Effector CD8-positive, alpha-beta T cell (primary cell): ENCODE measurements at places on chromosomes 12 and 14.

DNA sequence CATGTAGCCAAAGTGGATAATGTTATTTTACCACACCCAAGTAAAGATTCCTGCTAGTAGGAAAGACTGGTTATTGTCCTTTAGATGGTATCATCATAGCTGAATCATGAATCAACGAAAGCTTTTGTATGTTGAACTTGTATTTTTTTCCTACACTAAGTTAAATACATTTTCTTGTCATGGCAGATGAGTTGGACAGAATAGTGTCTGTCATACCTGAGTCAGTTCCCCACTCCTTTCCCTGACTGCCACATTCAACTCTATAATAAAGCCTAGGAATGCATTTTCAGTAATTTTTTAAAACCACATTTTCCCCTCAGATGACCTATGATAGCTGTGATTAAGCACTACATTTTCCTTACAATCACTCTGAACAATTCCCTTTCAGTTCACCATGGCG is 9.3 kb upstream of the PTHLH start:
- no peak for DNase-seq

- DNase-seq = no peak
These were observed 22.9 kb downstream of the DYRK4 start for GRCh38 chr12:4584896-4585295.

GRCh38 chr12:14367040-14367661 is 1.7 kb downstream of the ATF7IP start:
- no peak for DNase-seq

DNA sequence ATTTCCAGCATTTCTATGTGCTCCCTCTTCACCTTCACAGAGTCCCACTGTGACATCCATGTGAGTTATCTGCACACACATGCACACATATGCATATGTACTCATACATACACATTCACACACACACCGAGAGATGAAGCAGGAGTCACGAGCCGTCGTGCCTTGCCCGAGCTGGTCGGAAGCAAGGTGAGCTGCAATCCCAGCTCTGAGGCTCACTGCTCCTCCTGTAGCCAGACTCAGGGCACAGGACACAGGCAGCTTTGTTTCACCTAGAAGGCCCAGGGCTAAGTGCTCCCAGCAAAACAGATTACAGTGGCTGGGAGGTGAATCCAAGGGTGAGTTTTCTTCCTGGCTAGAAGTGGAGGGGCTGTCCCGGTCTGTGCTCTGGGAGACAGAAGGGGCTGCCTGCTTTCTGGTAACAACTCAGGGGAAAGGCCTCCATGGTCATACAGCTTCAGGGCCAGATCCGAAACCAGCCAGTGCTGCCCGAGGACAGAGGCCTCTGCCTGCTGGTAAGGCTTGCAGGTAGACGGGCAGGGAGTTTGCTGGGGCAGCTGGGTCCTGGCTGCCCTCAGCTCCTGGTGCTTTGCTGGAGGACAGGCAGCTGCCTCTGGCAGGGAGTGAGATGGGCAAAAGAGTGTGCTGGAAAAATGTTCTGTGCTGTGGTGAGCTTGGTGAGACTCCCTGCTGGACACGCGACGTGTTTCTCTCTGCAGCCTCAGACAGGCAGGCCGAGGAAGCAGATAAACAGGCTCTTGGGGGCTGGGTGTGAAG is 123.7 kb downstream of the CRACR2A start:
- DNase-seq = no peak

GRCh38 chr14:63212209-63212608 is 8.0 kb downstream of the RHOJ start:
- DNase-seq = no peak

DNA sequence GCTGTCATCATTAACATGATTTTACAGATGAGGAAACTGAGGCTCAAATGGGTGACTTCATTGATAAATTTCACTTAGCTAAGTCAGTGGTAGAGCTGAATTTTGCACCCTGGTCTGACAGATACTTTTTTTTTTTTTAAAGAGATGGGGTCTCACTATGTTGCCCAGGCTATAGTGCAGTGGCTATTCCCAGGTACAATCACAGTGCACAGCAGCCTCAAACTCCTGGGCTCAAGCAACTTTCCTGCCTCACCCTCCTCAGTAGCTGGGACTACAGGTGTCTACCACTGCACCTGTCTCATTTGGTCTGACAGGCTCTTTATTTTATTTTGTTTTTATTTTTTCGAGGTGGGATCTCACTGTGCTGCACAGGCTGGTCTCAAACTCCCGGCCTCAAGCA is 24.2 kb upstream of the CORO1C start:
- DNase-seq = no peak

DNA sequence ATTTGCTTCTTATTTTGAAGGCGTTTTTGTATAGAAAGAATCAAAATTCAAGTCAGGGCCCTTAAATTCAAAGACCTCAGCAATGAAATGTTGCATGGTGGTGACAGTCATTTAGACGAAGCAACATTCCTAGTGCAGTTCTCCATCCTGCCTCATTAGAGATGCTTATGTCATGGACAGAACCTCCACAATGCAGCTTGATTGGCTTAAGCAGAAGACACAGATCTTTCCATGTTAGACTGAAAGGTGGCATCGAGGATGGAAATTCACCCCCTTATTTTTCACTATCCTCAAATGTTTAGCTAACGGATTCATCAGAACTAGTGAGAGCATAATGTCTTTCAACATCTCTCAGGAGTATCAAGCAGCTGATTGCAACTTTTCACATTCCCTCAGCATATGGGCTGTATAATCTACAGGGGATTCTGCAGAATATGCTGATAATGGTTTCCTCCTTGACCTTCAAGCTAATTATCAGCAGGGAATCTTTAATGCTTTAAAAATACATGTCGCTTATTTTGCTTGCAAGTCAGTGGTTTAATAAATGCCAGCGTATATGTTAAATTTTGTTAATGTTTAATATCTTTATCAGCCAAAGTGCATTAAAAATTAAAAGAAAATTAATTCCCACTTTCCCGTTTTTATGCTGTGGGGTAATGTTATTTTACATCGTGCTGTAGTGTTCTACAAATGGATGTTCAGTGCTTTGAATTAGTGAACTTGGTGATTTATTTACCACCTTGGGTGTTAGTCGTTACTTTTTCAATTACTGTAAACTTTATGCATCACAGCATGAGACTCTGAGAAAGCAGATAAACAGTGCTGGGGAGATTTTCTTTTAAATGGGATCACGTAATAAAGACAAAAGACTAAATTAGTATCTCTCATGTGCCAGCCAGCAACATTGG is 12.8 kb upstream of the NRDE2 start:
- no peak for DNase-seq

DNA sequence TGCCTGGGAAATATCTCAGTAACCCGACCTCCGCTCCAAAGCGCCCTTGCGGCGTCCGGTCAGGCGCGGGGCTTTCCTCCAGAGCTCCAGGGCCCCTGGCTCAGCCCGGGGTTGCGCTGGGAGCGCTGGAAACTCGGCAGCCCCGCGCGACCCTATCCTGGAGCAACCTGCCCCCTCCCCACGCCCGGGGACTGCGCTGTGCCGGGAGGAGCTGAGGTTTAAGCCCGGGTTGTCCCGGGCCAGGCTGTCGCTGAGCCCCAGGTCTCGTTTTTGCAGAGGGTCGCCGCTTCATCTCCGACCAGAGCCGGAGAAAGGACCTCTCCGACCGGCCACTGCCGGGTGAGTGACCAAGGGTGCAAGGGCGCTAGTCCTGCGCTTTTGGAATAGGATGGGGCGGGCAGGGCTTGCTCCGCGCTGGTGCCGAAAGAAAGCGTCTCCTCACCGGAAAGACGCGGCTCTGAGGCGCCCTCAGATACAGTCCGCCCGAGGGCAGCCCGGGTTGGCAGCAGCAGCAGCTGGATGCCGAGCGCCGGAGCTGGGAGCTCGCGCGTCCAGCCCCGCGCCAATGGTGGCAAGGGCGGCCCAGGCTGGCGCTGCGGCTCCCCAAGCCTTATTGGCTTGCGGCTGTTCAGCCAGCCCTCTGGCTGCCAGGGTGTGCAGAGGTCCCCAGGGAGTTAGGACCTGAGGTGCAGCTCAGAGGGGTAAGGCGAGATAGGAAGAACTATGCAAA is 1.5 kb downstream of the SPX start:
- peak; percentile 15 for DNase-seq

DNA sequence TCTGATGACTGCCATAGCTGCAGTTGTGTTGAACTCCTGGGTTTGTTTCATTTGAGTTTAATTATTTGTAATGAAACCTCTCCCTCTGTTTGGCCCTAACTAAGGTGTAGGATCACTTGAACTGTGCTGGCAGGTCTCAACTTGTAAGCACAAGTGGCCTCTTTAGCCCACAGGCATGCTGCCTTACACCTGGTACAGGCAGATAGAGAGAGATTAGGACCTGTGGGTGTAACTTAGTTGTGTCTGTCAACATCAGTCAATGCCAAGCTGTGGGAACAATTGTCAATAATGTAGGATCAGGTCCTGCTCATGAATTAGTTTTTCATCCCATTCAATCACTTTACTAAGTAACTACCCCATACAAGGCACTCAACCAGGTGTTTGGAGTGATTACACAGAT is 263.0 kb upstream of the G2E3 start:
- DNase-seq = no peak

DNA sequence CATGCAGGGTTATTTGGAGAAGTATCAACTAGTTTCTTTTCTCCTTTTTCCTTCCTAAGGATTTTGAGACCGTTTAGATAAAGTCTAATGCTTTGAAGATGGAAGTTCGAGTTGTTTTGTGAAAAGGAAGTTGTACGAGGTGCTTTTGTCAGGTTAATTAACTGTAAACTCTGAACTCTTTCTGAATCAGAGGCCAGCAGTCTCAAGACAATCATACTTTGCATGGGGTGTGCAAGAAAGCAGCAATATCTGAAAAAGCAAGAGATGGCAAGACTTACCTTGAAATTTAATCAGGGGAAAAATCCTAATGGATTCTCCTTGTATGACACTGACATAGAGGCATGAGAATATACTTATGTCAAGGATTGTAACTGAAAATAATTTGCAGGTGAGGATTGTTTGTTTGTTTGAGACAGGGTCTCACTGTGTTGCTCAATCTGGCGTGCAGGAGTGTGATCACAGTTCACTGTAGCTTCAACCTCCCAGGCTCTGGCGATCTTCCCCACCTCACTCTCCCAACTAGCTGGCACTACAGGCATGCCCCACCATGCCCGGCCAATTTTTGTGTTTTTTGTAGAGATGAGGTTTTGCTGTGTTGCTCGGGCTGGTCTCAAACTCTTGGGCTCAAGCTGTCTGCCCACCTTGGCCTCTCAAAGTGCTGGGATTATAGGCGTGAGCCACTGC is 170.2 kb upstream of the HMGA2 start:
- no peak for DNase-seq

DNA sequence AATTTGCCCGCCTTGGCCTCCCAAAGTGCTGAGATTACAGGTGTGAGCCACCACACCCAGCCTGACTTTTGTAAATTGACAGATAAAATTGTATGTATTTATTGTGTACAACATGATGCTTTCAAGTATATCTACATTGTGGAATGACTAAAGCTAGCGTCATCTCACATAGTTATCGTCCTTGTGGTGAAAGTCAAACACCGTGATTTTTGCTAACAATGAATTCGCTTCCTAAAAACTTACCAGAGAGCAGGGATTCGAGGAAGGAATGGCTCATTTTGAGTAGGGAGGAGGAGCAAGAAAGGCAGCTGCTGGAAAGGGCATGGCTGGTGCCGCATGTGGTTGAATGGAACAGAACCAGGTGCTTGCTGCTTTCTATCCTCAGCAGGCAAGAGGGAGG is 85.4 kb downstream of the LGMN start:
- DNase-seq = no peak

- DNase-seq = no peak
These were observed 369 bp downstream of the DEPDC4 start for GRCh38 chr12:100266585-100266834.

- no peak for DNase-seq
These were observed 99.9 kb upstream of the RFLNA start for GRCh38 chr12:124194893-124195566.

DNA sequence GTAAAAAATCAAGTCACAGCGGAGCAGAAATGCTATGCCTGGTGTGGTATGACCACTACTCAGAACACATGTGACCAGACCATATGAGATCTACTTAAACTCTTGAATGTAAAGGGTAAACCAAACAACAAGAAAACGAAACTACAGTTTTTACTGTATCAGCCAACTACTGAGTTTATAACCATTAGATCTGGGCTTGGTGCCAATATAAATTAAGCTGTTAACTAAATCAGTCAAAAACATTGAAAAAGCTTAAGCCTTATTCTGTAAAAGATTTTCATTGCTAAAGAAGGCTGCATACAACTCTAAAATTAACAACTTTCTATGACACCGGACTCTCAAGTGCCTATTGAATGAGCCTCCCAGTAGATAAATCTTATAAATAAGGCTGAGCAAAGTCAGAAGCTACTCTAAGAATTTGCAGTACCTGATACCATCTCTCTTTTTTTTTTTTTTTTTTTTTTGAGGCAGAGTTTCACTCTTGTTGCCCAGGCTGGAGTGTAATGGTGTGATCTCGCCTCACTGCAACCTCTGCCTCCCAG is 35.4 kb downstream of the SPTLC2 start:
- DNase-seq = no peak

DNA sequence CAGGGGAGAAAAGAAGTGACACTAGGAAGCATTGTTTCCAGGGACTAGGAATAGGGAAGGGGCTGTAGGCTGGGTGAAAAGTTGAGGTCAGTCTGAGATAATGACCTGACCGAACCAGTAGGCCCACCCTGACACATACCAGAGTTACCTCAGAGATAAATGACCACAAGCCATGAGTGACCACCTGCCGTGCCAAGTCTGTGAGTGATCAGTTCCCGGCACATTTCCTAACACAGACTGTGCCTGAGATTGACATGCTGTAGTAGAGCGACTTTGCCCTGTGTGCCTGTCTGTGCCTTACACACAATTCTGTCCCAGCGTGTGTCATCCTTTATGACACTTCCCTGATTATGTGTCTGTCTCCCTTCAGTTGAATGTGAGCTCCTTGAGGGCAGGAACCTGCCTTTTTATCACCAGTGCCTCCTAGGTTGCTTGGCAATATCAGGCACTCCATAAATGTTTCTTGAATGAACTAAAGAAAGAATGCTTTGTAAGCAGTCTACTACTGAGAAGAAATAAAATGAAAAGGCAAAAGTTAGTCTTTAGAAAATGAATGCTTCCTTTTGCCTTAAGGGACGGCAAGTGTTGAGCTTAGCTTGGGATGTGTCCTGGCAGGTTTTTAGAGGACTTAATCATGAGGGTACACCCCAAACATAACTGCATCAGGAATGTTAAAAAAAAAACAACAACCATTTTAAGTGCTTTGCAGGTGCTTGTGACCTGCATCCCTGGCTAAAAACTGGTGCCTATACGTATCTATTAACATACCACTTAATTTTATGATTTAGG is 9.6 kb upstream of the SSPN start:
- no peak for DNase-seq
